Stimulated activated CD4-positive, alpha-beta T cell treated with anti-CD3 and anti-CD28 coated beads, TNF-alpha, amount 100 ng/mL, for 1 hour (primary cell): ENCODE measurements at places on chromosomes 7 and 10.

GRCh38 chr7:129514683-129515082 is 12.4 kb downstream of the SMKR1 start:
- DNase-seq = no peak

GRCh38 chr7:18597754-18598153 is 102.2 kb downstream of the HDAC9 start:
- no peak for DNase-seq

DNA sequence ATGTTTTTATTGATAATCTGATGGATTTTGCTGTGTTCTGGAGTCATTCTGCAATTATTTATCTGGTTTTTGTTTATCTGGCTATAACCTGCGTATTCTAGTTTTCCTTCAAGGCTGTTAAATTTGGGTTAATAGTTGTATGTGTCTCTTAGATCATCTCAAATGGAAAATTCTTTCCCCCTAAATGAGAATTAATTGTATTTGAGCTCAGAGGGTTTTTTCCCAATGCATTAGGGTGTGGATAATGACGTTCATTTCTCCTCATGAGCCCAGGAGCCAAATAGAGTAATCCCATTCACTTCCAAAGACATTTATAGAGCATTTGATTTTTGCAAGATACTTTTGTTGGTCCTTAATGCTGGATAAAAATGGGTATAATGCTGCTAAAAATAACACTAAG is 564.6 kb downstream of the GALNT17 start:
- no peak for DNase-seq

GRCh38 chr7:83934118-83934734 is 260.4 kb downstream of the SEMA3A start:
- DNase-seq = no peak

DNA sequence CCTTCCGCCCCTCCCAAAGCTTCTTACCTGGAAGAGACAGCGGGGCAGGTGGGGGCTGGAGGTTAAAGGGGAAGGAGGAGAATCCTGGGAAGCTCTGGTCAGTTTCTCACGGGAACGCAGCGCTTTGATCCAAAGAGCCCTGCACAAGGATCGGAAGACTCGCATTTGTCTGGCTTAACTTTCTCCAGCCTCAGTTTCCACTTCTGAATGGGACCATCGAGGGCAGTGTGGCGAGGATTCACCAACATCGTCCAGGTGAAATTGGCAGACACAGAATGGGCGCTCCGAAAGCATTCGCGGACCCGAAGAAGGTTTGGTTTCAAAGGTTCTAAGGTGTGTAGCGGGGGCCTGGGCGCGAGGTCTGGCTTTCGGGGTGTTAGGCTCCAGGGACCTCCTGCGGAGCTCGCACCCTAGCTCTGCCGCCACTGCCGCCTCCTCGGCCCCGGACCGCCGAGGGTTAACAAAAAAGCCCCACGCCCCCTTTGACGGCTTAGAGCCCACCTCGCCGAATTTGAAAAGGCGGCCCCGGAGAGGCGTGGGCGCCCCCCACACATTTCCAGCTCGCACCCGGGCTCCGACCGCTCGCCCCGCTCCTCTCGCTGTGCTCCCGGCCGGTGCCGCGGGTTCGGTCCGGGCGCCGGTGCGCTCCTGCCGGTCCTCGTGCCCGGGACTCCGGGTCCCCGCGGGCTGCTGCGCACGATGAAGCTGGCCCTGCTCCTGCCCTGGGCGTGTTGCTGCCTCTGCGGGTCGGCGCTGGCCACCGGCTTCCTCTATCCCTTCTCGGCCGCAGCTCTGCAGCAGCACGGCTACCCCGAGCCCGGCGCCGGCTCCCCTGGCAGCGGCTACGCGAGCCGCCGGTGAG is at the start of gene COL26A1:
COL26A1 (plus strand) TSS at position 542 of the 862 bp plus-strand sequence; CDS start at position 700, 158 bp downstream.
- DNase-seq = no peak

DNA sequence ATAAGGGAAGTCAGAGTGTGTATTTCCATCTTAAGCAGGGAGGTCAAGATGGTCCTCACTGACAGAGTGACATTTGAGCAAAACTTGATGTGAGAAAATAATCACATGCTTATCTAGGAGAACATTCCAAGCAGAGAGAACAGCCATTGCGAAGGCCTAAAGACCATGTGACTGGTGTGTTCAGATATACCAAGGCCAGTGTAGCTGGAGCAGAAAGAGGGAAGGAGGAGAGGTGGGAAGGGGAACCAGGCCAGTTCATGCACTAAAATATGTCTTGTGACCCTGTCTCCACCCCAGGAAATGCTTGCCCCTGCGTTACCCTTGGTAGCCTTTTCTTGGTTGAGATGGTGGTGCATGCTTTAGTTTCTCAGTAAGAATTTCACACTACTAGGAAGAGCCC is 77.4 kb downstream of the CACNB2 start:
- DNase-seq = no peak

DNA sequence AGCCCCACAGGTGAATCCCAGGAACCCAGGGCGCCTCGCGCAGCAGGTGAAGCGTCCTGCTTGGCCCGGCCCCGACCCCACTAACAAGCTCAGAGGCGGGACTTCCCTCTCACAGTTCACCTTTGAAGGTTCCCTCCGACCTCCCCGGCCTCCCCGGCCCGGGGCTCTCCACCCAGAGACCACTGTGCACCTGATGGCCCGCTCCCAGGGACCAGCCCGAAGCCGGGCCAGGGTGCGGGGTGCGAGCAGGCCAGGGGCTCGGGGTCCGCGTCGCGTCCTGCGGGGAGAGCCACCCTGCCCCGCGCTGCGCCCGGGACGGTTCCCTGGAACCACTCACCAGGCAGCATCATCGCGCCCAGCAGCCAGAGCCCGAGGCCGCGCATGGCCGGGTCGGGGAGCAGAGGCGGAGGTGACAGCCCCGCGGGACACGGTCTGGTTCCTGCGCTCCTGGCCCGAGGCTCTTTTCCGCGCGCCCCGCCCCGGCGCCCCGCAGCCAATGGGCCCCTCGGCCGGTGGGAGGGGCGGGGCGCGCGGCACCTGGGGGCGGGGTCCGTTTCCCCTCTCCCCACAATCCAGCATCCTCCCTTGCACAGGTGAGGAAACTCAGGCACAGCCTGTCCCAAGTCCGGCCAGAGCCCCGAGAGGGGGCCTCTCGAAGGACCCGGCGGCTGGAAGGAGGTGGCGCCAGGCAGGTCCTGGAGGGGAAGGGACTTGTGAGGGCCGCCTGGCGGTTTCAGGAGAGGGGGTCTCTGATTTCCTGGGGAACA is at the start of gene ADAM8:
ADAM8 (minus strand) TSS at position 434 of the 767 bp plus-strand sequence; CDS start at position 383, 51 bp downstream.
- DNase-seq = peak; percentile 56

DNA sequence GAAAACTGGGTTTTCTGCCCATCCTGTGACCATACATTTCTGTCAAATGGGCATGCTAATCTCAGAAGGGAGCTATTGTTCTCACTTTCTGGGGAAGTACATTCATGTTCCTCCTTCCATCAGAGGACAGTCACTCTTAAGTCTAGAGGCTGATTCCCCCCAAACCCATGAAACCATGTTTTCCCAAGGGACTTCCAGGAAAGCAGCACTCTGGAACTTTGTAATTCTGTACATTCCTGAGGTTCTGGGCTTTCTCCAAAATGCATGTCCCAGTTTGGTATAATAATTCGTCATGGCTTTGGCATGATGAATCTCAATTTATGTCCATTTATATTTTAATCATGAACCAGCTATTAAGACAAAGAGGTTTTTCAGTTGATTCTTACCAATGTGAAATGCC is 688.1 kb downstream of the LRMDA start:
- DNase-seq = no peak
